ENCODE measurements at places on chromosomes 13 and 19.

DNA sequence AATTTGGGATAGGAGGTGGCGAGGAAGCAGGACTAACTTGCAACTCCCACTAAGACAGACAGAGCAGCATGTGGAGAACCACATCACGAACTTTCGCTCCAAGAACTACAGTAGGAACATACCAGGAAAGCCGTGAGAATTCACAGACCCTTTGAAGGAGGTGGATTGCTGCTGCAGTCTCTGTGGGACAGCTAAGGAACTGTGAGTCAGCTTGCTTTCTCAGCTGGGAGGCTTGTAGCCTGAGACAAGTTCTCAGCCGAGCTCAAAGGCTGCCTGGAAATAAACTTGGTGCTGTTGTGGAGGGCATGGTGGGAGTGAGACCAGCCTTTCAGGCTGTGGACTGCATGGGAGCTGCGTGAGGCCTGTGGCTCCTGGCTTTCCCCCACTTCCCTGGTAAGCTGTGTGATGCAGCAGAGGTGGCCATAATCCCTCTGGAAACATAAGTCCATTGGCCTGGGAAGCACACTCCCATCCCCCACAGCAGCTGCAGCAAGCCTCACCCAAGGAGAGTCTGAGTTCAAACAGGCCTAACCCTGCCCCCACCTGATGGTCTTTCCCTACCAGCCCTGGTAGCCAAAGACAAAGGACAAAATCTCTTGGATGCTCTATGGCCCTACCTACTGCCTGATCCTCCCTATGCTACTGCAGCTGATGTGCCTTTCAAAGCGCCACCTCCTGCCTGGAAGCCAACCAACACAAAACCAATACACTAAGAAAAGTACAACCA is 441.1 kb upstream of the HTR2A start:
- no peak for DNase-seq

DNA sequence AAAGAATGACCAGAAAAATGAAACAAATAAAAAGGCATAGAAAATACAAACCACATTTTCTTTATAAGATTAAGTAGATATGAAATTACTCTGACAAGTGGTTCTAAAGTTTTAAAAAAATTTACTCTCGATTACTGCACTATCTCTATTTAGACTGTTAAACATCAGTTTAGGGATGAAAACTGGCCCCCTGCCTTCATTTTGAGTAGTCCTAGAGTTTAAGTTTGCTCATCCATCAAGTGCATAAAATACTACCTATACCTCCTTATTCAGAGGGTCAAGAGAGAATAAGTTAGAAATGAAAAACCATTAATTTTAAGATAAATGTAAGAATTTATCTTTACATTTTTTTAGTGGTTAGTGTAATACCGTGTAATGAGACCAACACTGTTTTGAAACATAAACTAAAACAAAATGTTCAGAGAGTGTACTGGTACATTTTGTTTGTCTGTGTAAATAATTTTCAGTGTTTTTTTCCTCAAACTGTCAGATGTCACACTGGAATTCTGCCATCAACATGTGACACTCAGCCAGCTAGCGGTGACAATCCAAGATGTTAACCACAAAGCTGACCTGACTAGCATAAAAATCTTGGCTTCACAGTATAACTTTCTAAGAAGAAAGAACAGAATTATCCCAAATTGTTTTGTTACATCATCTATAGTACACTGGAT is 184.8 kb upstream of the PCDH20 start:
- DNase-seq = no peak

DNA sequence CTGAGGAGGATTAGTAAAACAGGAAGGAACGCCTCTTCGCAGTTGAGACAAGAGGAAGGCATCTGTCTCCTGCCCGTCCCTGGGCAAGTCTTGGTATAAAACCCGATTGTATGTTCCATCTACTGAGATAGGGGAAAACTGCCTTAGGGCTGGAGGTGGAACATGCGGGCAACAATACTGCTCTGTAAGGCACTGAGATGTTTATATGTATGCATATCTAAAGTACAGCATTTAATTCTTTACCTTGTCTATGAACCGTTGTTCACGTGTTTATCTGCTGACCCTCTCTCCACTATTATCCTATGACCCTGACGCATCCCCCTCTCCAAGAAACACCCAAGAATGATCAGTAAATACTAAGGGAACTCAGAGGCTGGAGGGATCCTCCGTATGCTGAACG is 722 bp upstream of the TIMM50 start:
- DNase-seq = no peak

DNA sequence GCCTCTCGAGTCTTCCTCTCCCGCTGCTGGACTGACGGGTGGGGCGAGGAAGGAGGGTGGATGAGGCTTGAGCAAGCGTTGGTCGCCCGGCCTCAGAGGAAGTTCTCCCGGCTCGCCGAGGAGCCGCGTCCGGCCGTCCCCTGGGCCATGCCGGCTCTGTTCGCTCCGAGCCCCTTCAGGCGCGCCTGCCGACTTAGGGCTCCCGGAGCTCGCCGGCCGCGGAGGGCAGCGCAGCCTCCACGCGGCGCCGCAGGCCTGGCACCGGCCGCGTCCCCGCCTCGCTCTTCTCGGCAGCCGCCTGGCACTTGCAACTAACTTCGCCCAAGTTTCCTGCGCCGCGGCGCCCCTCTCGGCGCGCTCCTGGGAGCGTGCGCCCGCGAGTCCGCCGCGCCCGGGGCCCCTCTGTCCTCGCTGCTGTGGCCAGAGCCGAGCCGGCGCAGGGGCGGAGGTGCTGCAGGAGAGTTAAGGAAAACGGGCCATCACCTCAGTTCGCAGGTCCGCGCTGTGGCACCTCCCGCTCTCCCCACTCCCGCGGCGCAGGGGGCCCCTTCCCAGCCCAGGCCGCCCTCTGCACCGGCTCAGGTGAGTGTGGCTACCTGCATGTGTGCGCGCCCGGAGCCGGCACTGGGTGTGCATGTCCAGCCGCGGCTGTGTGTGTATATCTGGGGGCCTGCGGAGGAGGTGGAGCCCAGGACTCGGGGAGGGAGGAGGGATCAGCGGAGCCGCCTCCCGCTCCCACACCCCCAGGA is 641 bp upstream of the SOX21 start:
- DNase-seq = no peak

- DNase-seq = no peak
Observed at GRCh38 chr19:48421548-48421947, 24.2 kb upstream of the GRWD1 start.
